ENCODE measurements at places on chromosomes 7 and 10. TPM values are rescaled to one million over a fixed set of nuclear protein-coding genes. Genes with fewer than 3 reads are reported as not detected.

AKR1C4 gene
- 0.18 TPM for total RNA-seq

TUBB8 gene
- 0.15 TPM for total RNA-seq

KCND2 gene
- not detected for total RNA-seq

ELOVL3 gene
- 0.35 TPM for total RNA-seq

CALHM3 gene
- 0.22 TPM for total RNA-seq

SFTPA2 gene
- total RNA-seq: not detected

KIAA1217 gene
- total RNA-seq: 1.0 TPM

DNMBP gene
- total RNA-seq: 20.9 TPM

FBXO24 gene
- 0.33 TPM for total RNA-seq

PRLHR gene
- not detected for total RNA-seq

SLC18A2 gene
- total RNA-seq: 0.04 TPM

VIPR2 gene
- total RNA-seq: 0.06 TPM

HHEX gene
- total RNA-seq: 11.3 TPM

GIMAP4 gene
- not detected for total RNA-seq

ZNF853 gene
- total RNA-seq: 2.3 TPM

TRIM74 gene
- total RNA-seq: 0.39 TPM

MMP21 gene
- total RNA-seq: not detected

TMEM176A gene
- total RNA-seq: 0.09 TPM

MPP7 gene
- total RNA-seq: 0.09 TPM

ASB13 gene
- total RNA-seq: 24.6 TPM

CLEC5A gene
- not detected for total RNA-seq

CYP2C19 gene
- not detected for total RNA-seq

SPDYE1 gene
- total RNA-seq: not detected

PDZD7 gene
- 0.70 TPM for total RNA-seq

CREB5 gene
- 4.4 TPM for total RNA-seq

TMEM196 gene
- not detected for total RNA-seq

RABGEF1 gene
- total RNA-seq: 23.6 TPM

TMEM236 gene
- total RNA-seq: 0.05 TPM

GPR158 gene
- total RNA-seq: 0.05 TPM

COL13A1 gene
- total RNA-seq: 0.21 TPM

CHAT gene
- total RNA-seq: not detected

KNDC1 gene
- 1.3 TPM for total RNA-seq

SCART1 gene
- 0.14 TPM for total RNA-seq

IDI2 gene
- not detected for total RNA-seq

EGFR gene
- total RNA-seq: 94.9 TPM
